ENCODE measurements at places on chromosomes 6 and 20. TPM values are rescaled to one million over a fixed set of nuclear protein-coding genes. Genes with fewer than 3 reads are reported as not detected.

The SPDEF gene
- not detected for total RNA-seq

The CEP57L1 gene
- total RNA-seq: 52.9 TPM

The HRH3 gene
- 0.49 TPM for total RNA-seq

The TMEM170B gene
- total RNA-seq: 47.9 TPM

The HECA gene
- total RNA-seq: 42.3 TPM

The PGC gene
- 0.49 TPM for total RNA-seq

The GPR6 gene
- 0.74 TPM for total RNA-seq

The THEMIS gene
- total RNA-seq: 0.25 TPM

The ADTRP gene
- total RNA-seq: 0.98 TPM

The ULBP3 gene
- total RNA-seq: 8.4 TPM

The CFAP206 gene
- total RNA-seq: 1.2 TPM

The WDR27 gene
- 23.1 TPM for total RNA-seq

The SCRT2 gene
- total RNA-seq: 4.7 TPM

The C6orf132 gene
- total RNA-seq: under 0.01 TPM

The NHSL1 gene
- total RNA-seq: 42.8 TPM

The ANGPT4 gene
- total RNA-seq: not detected

The AVP gene
- total RNA-seq: not detected

Data from temporal lobe (tissue), 4 donors.